ENCODE measurements at places on chromosomes 5 and 9.

DNA sequence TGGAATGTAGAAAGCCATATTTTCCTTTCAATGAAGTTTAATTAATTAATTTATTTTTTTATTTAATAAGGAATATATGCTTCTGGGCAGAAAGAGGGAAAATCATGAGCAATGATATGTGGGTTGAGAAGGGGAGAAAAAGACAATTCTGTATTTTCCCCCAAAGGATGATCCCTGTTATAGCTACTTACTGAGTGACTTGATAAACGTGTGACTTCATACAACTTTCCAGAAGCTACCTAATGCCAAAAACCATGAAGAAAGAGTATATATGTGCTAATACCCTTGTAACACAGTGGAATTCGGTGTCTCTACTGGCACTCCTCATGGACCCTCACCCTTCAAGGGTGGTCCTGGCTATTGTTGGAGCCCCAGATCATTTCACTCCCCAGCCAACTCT, 335.0 kb upstream of the KLF4 start:
- H3K27ac ChIP-seq: no peak overlapping the region
- no peaks in the 10 kb centered on the region for H3K36me3 ChIP-seq

DNA sequence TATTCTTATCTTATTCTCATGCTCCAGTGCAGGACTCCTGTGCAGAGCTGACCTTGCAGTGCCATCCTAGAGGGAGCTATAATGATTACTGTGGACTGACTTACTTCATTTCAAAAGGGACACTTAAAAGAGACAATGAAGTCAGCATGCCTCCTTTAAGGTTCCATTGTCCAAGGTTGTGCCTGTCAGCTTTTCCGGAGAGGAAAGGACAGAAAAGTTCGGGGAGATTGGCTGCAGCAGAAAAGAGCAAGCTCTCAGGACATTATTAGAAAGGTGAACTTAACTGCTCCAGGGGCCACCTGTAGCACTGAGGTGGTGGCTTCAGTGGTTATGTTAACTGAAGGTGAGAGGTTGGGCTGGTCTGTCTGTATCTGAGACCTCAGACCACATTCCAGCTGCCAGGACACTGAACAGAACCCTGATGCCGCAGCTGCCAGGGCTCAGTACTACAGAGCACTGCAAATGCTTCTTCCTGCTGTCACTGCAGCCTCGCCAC, 112.9 kb downstream of the ST8SIA4 start:
- no peak for DNase-seq
- no peak overlapping the region for H3K4me3 ChIP-seq
- H3K36me3 ChIP-seq: no peaks in the 10 kb centered on the region
- no peaks in the 10 kb centered on the region for H3K4me1 ChIP-seq

- no peak overlapping the region for H3K27ac ChIP-seq
- no peak overlapping the region for H3K4me3 ChIP-seq
- H3K4me1 ChIP-seq: no peaks in the 10 kb centered on the region
- H3K27me3 ChIP-seq: no peaks in the 10 kb centered on the region
Observed at GRCh38 chr5:57664700-57665099, 182.1 kb upstream of the ACTBL2 start.

DNA sequence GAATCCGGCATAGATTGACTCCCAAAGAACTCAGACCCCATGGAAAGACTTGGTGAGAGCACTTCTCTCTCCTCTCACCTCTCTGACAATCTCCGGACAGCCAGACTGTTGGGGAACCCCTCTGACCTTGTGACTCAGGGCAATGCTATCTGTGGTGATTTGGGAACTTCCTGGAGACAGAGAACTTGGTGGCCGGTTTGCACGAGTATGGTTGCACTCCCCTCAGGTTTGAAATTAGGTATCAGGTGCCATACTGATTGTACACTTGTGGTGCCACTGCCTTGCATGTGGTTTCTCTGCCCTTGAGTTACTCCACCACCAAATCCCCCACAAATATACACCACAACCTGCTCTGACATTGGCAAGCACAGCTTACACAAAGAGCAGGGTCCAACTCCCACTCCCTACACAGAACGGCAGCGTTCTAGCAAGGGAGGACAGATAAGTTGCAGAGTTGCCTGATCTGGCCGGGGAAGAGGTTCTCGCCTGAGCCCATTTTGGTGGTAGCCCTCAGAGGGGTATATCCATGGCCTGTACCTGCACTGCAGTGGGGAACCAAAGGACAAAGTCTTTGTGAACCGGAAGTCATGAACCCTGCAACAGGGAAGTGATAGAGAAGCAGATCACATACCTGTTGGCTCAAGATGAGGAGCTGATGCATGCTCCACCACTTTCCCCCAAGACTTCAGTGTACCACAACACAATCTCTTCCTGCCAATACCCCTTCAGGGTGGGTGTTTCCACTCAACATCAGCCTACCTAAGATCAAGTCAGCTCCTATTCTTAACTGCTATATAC, 255.1 kb downstream of the MCTP1 start:
- H3K27me3 ChIP-seq: no peaks in the 10 kb centered on the region
- H3K4me3 ChIP-seq: no peak overlapping the region
- H3K4me1 ChIP-seq: no peaks in the 10 kb centered on the region

DNA sequence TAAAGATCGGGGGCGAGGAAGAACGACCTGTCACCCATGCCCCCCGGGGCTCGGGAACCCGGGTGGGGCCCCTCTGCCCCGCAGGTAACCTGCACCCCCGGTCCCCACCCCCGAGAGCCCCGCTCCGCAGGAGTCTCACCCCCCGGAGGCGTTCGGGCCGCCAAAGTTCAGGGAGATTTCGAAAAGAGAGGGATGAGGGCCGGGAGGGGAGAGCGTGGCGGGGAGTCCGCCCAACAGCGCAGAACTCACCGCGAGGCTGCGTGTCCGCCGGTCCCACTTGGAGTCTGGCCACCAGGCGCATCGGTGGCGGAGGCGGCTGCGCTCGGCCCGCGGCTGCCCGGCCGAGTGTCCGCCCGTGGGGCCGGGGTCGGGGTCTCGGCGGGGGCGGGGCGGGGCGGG, at the start of gene PHF19:
TSS of gene PHF19 (minus strand) at position 347 of the 399 bp plus-strand sequence. CDS start 2,447 bp downstream, outside the sequence.
- H3K36me3 ChIP-seq: no peaks in the 10 kb centered on the region
- H3K4me1 ChIP-seq: no peaks in the 10 kb centered on the region
- no peaks in the 10 kb centered on the region for H3K27me3 ChIP-seq
- H3K27ac ChIP-seq: peak within 1 kb of the TSS; percentile 96

- peak overlapping the region; percentile 71 for H3K27ac ChIP-seq
- peak; percentile 58 for DNase-seq
- no peaks in the 10 kb centered on the region for H3K4me1 ChIP-seq
Observed at GRCh38 chr9:127783111-127784008, 2.5 kb upstream of the CDK9 start.

DNA sequence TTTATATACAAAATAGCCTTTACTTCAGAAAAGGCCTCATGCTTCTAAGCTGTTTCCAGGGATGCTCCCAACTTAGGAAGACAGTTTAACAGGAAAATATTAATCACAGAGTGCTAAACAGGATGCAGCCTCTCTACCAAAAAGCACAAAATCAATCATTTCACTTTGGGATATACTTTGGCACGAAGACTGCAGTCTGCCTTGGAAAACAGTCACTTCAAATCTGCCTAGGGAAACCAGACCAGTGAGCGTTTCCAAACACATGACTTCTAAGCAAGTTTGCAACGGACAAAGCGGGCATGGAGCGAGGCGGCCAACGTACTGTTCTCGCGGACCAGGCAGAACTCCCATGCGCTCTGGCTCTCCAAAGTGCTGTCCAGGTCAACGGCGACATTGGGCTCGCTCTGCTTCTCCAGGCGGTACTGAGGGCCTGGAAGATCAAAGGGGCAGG, 201.0 kb downstream of the MAPKAP1 start:
- DNase-seq: no peak
- no peaks in the 10 kb centered on the region for H3K27me3 ChIP-seq
- no peaks in the 10 kb centered on the region for H3K36me3 ChIP-seq
- H3K4me1 ChIP-seq: no peaks in the 10 kb centered on the region

DNA sequence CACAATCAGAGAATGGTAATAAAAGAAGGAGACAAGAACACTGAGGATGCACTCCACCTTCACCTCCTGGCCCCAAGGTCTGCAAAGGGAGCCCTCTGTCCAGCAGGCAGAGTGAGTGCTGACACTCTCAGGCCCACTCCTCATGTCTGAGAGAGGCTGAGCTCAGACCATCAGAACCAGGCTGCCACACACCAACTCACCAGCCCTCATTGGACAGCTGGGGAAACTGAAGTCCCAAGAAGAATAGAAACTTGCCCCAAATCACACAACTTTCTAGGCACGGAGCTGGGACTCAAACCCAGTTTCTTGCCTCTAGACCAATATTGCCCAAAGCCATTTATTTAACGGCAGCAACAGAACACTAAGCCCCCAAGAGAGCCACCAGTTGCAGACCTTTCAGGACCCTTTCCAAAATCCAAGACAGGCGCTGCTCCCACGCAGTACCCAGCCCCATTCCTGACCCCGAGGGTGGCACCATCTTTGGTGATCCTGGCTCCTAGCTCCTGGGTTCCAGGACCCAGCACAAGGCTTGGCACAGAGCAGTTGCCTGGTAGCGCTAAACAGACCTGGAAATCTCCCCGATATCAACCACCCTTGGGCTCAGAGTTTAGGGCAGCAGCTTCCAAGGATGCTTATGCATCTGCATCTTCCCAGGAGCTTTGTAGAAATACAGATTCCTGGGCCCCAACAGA, 192.4 kb downstream of the GABBR2 start:
- H3K27ac ChIP-seq: no peak overlapping the region
- no peaks in the 10 kb centered on the region for H3K36me3 ChIP-seq
- no peak for DNase-seq

DNA sequence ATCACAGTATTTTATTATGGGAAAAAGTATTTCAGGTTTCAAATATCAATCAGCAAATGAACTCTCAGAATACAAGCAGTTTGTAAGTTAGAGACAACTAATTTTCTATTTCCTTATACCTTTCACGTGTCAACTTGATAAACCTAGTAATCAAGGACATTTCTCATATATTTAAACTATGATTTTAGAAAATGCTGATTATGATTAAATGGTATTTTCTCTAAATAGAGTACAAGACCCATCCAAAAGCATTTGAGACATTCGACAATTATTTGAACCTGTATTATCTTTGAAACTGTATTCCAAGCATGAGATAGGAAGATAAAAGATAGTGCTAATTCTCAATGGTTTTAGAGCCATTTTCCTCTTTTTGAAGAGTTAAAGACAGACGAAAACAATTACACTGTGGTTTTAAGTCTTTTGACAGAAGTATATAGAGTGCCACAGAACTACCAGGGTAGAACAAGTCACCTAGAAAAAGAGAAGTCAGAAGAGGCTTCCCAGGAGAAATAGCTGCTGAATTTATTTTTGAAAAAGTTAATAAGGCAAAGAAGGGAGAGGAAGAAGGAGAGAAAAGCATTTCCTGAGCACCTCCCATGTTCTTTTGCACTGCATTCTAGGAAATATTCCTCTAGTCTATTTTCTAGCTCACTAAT, 5.6 kb downstream of the MEIKIN start:
- no peak overlapping the region for H3K4me3 ChIP-seq
- H3K36me3 ChIP-seq: no peaks in the 10 kb centered on the region
- DNase-seq: no peak
- no peak overlapping the region for H3K27ac ChIP-seq
- no peaks in the 10 kb centered on the region for H3K4me1 ChIP-seq
- no peaks in the 10 kb centered on the region for H3K27me3 ChIP-seq

- H3K27me3 ChIP-seq: no peaks in the 10 kb centered on the region
- H3K27ac ChIP-seq: no peak overlapping the region
- H3K4me3 ChIP-seq: no peak overlapping the region
Observed at GRCh38 chr9:75023846-75024245, 4.2 kb downstream of the CARNMT1 start.

GRCh38 chr5:74865804-74866595, at the start of gene FAM169A:
Gene FAM169A, minus strand, starts transcription at chr5:74866387. Its CDS starts 24,711 bp downstream, at chr5:74841676.
- H3K27me3 ChIP-seq: peaks cover 7% of the 10 kb centered on the region
- H3K27ac ChIP-seq: no peak within 1 kb of the TSS
- peak; percentile 47 for DNase-seq
- H3K4me1 ChIP-seq: no peaks in the 10 kb centered on the region

Measured in colonic mucosa (tissue), 4 donors.